ENCODE measurements at places on chromosomes 13 and 19. TPM values are rescaled to one million over a fixed set of nuclear protein-coding genes. Genes with fewer than 3 reads are reported as not detected.

Gene CABP5
- not detected for total RNA-seq

Gene ZNF888
- 2.8 TPM for total RNA-seq

Gene LILRB2
- not detected for total RNA-seq

Gene PINLYP
- total RNA-seq = 1.4 TPM

Gene CYP2B6
- total RNA-seq = not detected

Gene COX6B2
- total RNA-seq = not detected

Gene ACP7
- not detected for total RNA-seq

Gene CARD8
- total RNA-seq = 12.3 TPM

Gene RNF225
- total RNA-seq = not detected

Gene TMIGD2
- total RNA-seq = not detected

Gene CYP2F1
- total RNA-seq = not detected

Gene OR7G1
- total RNA-seq = not detected

Gene VMAC
- total RNA-seq = 5.4 TPM

Gene ELAVL1
- total RNA-seq = 36.1 TPM

Gene SELENOV
- not detected for total RNA-seq

Gene GRIN2D
- total RNA-seq = 2.1 TPM

Gene RFPL4A
- total RNA-seq = not detected

Gene ZNF573
- 7.1 TPM for total RNA-seq

Gene ATXN8OS
- total RNA-seq = not detected

Gene CDX2
- not detected for total RNA-seq
